ENCODE measurements at places on chromosomes 2 and 18.

DNA sequence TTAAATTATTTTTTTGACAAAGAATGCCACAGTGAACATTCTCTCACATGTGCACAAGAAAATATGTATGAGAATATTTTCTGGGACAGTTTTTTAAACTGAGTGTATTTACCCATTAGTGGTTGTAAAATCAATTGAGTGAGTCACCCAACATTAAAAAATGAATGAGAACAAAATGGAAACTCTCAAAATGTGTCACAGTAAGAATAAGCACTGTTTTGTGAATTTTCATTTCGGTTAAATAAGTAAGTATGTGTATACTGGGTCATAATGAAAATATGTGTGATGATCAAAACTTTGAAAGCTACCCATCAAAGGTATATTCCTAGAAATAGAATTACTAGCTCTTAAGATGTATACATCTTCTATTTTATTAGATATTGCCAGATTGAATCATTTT, 11.6 kb downstream of the BABAM2 start:
- no peak for DNase-seq

- no peak for DNase-seq
Observed at GRCh38 chr2:183927406-183928325, 670.7 kb upstream of the ZNF804A start.

GRCh38 chr2:8178911-8179310, 502.9 kb upstream of the ID2 start:
- no peak for DNase-seq

- DNase-seq: no peak
Observed at GRCh38 chr2:127187831-127188230, 32.3 kb downstream of the CYP27C1 start.

GRCh38 chr2:30777661-30778505, 29.4 kb downstream of the CAPN13 start:
- no peak for DNase-seq

DNA sequence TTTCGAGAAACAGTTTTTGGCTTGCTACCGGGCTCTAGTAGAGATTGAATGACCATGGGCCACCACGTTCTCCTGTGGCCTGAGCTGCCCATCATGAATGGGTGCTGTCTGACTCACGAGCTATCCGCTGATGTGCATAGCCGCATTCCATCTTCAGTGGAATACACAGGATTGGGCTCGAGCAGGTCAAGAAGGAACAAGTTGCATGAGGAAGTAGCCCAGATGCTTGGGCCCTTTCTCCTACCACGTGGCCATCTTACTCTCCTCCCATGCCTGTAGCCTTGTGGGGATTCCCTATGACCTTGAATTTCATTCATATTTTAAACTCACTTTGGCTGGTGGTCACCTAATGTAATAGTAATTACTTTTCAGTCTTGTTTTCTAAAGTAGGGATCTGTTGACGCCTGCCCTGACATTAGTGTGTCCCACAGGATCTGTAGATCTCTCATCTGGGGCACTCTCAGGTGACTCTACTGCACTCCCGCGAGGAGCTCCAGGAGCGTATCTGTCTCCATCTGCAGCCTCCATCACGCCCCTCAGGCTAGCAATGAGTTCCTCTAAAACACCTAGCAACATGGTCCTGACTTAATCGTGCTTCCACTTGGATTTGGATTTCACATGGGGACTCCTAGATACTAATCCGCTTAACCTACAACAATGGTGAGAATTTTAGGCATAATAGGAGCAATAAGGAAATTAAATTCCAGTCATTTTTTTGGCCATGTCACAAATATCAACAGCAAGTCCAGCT, 67.8 kb downstream of the PSMG2 start:
- no peak for DNase-seq
